ENCODE measurements at places on chromosomes 2 and 18.

- no peak for DNase-seq
Observed at GRCh38 chr2:39782591-39782990, 3.5 kb upstream of the THUMPD2 start.

GRCh38 chr2:241637795-241638660 lies 535 bp downstream of the ATG4B start:
- peak; percentile 74 for DNase-seq

- DNase-seq = no peak
Observed at GRCh38 chr2:103401621-103402020, 639.8 kb downstream of the TMEM182 start.

DNA sequence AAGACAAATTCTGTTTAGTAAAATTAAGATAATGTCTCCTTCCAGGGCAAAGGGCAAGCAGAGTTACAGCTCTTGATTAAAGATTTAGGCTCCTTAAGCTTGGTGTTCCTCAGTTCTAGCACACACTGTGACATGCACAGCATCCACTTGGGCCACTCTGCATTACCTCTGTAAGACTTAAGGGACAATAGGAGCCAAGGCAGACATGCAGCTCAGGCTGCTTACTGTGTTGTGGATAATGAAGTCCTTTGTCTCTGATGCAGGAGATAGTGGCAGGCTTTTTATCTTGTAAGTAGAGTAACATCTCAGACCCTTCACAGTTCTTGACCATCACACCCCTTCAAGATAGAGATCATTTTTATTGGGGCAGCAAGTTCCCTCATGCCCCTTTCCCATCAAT lies 31.2 kb downstream of the RBM45 start:
- no peak for DNase-seq

- DNase-seq = no peak
Observed at GRCh38 chr2:88400037-88400767, 52.3 kb downstream of the FOXI3 start.

DNA sequence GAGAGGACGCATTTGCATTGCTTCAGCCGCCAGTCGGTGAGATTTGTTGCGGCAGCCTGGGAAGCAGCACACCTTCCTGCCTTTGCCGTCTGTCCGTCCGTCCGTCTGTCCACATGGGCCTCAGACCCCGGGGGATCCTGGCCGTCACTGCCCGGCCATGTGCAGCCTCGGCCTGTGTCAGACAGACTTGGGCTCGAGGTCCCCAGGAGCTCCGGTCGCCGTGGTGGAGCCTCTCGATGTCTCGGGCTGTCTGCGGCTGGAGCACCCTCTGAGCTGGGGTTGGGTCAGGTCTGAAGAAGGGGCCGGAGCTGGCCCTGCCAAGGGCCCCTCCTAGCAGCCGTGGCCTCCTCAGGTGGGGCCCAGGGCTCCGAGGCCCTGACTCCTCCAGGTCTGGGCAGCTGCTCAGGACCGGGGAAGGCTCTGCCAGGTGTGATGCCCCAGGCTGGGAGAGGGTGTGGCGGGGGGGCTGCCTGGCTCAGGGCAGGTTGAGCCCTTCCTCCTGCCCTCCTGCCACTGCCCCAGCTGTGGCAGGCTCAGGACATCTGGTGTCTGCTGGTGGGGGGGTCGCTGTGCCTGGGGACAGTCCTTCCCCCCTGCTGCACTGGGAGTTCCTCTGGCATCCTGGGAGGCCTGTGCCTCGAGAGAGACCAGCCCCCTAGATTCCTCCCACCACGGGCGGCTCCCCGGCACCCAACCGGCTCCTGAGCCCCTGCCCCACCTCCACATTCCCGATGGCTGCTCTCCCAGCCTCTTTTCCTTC lies 11.8 kb downstream of the NEU4 start:
- no peak for DNase-seq

GRCh38 chr18:33116376-33116775 lies 324.1 kb downstream of the CCDC178 start:
- DNase-seq = peak; percentile 2

DNA sequence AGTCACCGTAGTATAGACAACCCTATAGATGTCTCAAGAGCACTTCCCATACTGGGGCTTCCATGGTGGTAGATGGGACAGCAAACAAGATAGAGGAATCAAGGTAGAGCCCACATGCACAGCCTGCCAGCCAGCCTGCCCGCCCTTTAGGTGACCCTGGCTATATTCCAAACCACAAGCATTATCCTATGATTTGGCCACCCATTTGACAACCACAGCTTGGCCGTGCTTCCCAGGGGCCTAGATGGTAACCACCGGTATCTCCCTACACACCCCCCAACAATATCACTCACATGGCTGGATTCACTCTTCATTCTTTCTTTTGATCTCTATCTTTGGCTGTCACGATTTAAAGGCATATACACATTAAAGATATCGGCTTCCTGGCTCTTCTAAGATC lies 85.3 kb downstream of the CDK15 start:
- no peak for DNase-seq

- DNase-seq = peak; percentile 14
Observed at GRCh38 chr18:77422974-77423867, 173.6 kb downstream of the GALR1 start.

DNA sequence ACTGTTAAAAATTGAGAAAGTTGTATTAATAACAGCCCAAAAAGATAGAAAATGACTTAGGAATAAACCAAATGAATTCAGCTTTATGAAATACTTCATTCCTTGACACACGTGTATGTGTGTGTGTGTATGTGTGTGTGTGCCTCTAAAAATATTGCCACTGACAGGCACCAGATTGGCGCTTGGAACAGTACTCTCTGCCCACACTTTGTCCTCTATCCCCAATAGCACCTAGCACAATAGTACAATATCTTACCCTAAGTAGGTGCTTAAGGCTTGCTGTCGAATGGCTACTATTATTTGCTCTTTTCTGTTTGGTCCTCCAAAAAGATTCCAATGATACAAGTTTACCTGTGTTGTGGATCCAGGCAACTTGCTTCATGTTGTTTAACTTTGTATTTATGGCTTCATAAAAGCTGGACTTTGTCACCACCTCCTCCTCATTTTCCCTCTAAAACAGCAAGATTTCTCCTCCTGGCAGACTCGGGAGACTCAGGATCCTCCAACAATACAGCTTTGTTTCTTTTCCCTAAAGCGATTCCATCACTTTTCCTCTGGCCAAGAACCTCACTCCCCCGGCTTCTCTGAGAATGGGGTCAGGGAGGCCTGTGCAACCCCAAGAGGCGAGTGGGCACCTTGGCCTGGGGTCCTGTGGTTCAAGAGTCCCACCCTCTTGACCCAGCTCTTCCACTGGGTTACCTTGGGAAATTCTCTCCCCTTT lies 43.3 kb upstream of the LCLAT1 start:
- DNase-seq = no peak

DNA sequence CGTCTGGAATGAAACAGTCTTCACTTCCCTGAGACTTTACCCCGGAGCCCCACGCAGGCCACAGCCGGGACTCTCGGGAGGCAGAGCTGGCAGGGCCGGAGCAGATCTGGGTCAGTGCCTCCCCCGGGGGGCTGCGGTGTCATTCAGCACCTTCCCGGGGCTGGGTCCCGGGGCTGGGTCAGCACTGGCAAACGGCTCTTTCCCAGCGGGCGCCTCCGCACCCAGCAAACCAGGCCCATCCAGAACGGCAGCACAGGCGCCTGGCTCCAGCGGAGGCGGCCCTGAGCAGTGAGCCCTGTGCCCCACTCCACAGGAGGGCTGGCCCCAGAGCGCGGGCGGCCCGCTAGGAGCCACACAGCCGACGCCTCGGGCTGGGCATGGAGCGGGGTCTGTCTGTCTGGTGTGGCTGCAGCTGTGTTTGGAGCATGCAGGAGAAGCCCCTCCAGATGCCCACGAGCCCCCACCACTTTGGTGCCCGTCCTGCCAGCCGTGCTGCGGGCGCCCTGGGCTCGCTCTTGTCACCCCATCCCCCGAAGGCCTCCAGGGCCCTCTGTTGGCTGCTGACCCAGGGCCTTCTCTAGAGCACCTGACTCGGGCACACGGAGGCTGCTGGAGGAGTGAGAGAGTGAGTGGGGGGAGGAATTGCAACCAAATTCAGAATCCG lies 132.1 kb upstream of the CTDP1 start:
- DNase-seq = no peak

- DNase-seq = no peak
Observed at GRCh38 chr18:46706968-46707367, 49.9 kb downstream of the ST8SIA5 start.

DNA sequence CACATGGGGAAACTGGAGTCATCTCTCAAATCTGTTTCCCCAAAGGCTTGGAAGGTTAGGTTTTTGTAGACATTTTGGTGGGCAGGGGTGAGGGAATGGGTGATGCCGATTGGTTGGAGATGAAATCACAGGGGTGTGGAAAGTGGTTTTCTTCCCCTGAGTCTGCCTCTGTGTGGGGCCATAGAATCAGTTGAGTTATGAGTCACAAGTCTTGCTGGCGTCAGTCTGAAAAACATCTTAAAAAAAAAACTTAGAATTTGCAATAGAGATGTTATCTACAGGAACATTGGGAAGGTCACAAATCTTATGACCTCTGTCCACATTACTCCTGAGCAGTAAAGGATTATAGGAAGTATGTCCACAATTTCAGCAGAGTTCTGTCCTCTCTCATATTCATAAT lies 314.6 kb downstream of the CNTNAP5 start:
- DNase-seq = no peak

GRCh38 chr2:181022652-181023051 lies 42.2 kb downstream of the UBE2E3 start:
- no peak for DNase-seq

DNA sequence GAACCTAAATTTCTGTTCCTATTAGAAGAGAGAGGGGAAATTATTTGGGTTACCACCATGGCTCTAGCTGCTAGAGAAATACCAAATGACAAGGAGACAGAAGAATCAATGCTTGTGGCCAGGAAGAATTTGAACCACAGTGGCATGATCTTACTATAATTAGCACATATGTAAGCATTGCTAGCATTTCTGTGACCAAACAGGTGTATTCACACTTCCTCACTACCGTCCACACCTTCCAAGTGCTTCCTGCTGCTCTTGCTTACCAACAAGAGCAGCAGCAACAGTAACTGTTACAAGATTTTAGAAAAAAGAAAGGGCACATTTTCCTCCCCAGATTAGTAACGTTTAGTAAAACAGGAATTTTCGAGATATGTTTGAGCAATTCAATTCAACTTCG lies 60.5 kb downstream of the CDH7 start:
- no peak for DNase-seq

DNA sequence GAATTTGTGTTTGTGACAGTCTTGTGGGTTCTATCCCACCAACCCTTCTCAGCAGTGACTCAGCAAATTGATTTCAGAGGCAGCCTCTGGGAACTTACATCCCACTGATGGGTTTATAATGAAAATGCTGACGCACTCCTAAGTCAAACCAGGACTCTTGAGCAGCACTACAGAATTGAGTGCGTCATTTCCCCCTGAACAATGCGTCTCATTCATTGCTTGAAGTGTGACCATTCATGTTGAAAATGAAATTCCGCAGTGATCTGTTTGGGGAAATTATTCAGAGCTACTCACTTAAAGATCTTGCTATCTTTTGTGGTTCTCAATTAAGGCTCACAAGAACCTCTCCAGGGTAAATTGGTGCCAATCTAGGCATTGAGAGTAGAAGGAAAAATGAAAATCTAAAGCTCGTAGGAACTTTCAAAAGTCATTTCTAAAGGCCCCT lies 417.7 kb upstream of the SLC14A2 start:
- peak; percentile 49 for DNase-seq

GRCh38 chr2:195342061-195342460 lies 315.0 kb upstream of the SLC39A10 start:
- DNase-seq = no peak

- no peak for DNase-seq
Observed at GRCh38 chr2:85137156-85137555, 4.0 kb downstream of the TCF7L1 start.

DNA sequence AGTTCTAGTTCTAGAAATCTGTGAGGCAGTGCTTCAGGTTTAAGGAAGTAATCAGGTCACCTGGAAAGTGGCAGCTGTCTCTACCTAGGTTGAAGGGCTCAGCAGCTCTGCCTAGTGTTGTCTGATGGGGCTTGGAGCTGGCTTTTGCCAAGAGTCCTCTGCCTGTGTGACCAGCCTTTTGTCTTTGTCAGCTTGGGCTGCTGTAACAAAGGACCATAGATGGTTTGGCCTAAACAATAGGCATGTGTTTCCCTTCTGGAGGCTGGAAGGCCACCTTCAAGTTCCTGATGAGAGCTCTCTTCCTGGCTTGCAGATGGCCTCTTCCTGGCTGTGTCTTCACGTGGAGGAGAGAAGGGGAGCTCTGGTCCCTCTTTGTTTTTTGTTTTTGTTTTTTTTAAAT lies 13.3 kb downstream of the UBE2F start:
- DNase-seq = no peak

GRCh38 chr2:233267516-233268245 lies 16.2 kb downstream of the ATG16L1 start:
- DNase-seq = no peak

GRCh38 chr18:48589797-48590519 lies 51.1 kb downstream of the CTIF start:
- no peak for DNase-seq

DNA sequence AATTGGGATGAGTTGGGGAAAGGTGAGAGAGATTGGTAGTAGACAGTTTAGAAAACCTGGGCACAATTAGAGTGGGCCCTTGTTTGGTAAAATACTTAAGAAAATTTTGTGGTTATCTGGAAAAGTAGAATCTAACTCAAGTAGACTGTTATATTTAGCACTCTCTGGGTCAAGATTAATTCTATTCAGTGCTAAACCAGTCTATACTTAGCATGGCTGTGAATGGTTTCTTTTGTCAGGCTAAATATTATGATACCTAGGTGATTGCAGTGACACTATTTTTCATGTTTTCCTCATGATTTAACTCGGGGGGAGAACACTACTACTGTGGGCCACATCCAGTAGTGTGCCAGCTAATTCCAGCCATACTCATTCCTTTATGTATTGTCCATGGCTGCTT lies 58.9 kb downstream of the KIAA1328 start:
- DNase-seq = no peak

GRCh38 chr2:56347881-56348280 lies 164.1 kb downstream of the CCDC85A start:
- DNase-seq = no peak

GRCh38 chr2:24855726-24856125 lies 62.5 kb downstream of the CENPO start:
- DNase-seq = peak; percentile 62

- peak; percentile 97 for DNase-seq
Observed at GRCh38 chr2:175535631-175536030, 354.1 kb upstream of the ATP5MC3 start.

DNA sequence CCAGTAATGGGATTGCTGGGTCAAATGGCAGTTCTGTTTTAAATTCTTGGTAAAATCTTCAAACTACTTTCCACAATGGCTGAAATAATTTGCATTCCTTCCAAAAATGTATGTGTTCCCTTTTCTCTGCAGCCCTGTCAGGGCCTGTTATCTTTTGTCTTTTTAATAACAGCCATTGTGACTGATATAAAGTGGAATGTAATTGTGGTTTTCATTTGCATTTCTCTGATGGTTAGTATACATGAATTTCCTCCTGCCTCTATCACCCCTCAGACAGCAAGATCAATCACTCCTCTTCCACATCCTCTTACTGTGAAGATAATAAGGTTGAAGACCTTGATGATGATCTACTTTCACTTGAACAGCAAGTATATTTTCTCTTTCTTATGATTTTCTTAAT lies 304.8 kb upstream of the FSIP2 start:
- DNase-seq = no peak

- DNase-seq = no peak
Observed at GRCh38 chr18:53749766-53750165, 474.7 kb downstream of the MBD2 start.

GRCh38 chr2:203737360-203737759 lies 30.9 kb downstream of the CD28 start:
- no peak for DNase-seq
